ENCODE measurements at places on chromosomes 3 and 15. TPM values are rescaled to one million over a fixed set of nuclear protein-coding genes. Genes with fewer than 3 reads are reported as not detected.

Gene CP
- total RNA-seq = 1.7 TPM

Gene ZNF502
- total RNA-seq = 15.0 TPM

Gene CPB1
- total RNA-seq = not detected

Gene ATP13A5
- total RNA-seq = under 0.01 TPM

Gene AADACL2
- total RNA-seq = not detected

Gene MGLL
- 40.9 TPM for total RNA-seq

DNA sequence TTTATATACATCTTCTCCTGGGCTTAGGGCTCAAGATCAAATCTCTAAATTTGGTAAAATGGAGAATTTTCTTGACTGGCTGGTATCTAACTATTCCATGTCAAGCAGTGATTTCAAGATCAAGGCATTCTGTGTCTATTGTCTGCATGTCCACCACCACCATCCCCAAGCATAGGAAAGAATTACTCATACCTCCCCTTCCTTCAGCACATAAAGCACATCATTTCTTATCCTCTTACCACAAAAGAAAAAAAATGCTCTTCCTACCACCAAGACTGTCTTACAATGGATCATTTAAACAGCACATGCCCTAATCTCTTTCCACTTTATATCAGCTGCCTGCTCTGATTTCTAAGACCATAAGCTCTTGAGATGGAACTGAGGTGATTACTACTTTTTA lies 470.5 kb upstream of the THBS1 start:
- DNase-seq = no peak

GRCh38 chr15:37619358-37620042 lies 314.9 kb upstream of the TMCO5A start:
- DNase-seq = no peak

GRCh38 chr3:111335512-111336303 lies 206.3 kb upstream of the CD96 start:
- DNase-seq = no peak

DNA sequence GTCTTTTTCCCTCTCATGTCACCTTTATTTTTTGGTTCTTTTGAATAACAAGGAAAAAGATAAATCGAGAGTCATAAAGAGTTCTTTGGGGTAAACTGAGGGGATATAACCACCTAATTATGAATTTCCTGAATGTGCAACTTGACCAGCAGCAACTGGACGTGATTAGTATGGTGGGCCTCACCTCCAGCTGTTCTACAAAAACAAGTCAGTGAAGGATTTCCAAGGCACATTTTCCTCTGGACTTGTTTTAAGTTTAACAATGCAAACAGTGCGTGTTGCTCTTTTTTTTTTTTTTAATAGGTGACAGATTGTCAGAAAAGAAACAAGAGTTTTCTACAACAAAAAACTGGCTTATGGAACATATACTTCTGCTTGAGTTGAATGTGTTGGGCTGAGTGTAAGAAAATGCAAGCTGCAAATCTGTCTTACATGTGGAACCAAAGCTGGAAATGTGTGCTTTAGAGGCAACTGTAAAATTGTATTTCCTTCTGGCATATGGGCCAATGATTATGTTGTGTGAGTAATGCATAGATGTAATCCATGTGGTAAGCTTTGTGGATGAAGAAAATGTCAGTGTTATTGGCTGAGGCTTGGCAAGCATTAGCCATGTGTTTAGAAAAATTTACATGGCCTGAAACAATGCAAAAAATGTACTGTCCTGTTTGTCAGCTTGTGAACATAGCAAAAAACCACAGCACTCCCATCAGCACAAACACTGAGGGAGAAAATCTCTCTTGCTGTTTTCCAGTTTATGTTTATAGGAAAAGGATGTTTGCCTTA lies 44.5 kb upstream of the FNDC3B start:
- DNase-seq = no peak

GRCh38 chr3:41601404-41601987 lies 360.4 kb downstream of the ULK4 start:
- no peak for DNase-seq

DNA sequence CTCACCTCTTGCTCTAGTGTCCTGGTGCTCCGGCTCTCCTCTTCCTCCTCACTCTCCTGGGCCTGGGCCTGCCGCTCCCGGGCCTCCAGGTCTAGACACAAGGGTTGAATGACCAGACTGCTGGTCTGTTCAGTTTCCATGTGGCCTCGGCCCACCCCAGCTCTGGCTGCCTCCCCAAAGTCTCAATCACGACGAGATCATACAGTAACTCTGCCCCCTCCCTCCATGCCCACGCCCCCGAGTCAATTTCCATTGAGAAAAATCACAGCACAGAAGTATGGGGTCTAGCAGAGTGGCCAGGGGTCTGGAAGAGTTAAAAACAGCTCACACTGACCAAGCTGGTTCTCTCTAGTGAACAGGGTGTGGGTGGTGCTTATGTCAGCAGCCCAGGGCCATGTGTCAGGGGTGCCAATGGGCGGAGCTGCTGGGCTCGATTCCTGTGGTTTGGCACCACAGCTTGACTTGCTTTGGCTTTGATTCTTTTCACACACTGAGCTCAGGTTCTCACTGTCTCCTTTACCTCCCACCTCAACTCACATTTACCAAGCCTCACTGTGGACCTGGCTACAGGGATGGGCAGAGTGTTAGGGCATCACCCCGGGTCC lies 6.9 kb downstream of the C15orf62 start:
- DNase-seq = no peak

DNA sequence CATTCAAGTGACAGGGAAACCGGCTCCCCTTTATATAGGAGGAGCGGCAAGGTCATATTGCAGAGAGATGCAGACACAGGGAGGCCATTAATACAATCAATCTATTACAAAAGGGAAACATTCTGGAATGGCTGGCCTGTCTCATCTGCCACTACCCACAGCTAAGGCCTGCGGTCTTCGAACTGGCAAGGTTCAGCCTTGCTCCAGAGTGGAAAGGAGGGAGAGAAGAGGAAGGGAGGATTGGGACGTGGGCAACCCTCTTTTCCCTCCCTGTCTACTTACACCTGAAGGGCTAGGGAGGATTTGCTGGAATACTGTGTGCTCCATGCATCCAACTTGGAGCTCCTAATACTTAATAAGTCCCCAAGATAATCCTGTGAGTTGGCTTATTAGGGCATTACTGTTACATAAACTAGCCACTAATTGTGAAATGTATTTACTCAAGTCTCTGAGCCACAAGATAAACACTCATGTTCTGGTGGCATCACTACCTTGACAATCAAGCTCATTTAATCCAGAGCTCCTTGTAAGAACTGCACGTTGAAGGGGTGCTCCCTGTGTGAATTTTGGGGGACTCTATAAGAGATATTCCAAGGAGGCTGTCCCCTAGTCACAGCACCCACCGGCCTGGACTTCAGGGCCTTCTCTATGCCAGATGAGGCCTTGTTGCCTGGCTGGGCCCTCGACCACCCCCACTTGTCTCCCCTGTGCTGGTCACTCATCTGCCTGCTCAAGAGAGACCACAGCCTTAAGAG lies 19.7 kb upstream of the CCDC174 start:
- no peak for DNase-seq

DNA sequence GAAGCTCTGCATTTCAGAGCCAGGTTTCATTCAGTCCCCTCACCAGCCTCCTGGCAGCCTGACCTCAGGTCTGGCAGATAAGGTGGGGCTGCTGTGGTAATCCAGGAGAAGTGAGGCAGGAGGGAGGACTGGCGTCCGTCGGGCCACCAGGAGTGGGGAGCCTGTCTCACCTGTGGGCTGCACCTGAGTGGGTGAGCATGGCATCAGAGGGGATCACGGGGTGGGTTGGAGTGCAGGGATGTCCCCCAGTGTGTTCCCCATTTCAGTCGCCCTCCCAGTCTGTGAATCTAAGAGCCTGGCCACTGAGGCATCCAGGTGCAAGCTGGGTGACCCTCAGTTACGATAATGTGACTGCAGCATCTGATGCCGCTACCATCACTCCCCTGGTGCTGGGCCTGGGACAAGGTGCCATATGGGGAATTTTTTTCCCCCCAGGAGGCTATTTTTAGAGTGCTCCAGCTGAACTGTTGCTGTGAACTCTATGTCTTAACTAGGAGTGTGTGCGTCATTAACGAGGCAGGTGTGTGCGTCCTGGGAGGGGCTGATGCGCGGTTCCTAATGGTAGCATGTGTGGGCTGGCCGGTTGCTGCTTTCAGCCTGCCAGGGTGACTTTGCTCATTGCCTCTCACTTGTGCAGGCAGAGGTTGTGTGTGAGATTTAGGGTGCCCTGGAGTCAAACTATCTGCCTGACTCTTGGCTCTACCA lies 165.2 kb downstream of the SLCO3A1 start:
- DNase-seq = no peak

DNA sequence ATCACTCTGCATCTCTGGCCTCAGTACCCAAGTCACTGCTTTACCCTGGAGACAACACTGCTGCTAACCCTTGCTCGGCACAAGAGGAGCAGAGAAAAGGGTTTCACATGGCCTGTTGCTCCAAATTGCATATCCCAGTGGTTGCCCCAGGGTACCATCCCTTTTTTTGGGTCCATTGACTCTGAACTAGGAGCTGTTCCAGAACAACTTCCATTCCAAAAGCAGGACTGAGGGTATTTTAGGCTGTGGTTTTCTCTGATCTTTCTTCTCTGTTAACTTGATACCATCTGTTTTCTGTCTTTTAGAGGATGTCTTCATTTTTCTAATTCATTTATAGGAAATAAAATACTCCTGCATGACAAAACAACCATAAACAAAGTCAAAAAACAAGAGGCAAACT lies 17.3 kb upstream of the RYK start:
- no peak for DNase-seq

GRCh38 chr15:56215769-56216168 lies 27.9 kb downstream of the RFX7 start:
- no peak for DNase-seq

GRCh38 chr3:19346759-19347158 lies 198.4 kb downstream of the KCNH8 start:
- DNase-seq = no peak

GRCh38 chr3:77449459-77450350 lies 409.8 kb downstream of the ROBO2 start:
- no peak for DNase-seq

GRCh38 chr3:140134231-140134965 lies 199.4 kb downstream of the CLSTN2 start:
- no peak for DNase-seq

Data from occipital lobe (tissue), 3 donors.